Islet precursor cell (in vitro differentiated cells): ENCODE measurements at places on chromosomes 5 and 9.

- DNase-seq, result peak; percentile 69
These were observed 202.6 kb downstream of the NR3C1 start for GRCh38 chr5:143200781-143201398.

GRCh38 chr5:158068964-158069363, 210.0 kb upstream of the CLINT1 start:
- no peak for DNase-seq

GRCh38 chr9:123112015-123112975, 78.8 kb downstream of the GPR21 start:
- DNase-seq, result peak; percentile 68

- DNase-seq, result no peak
These were observed 163.2 kb upstream of the ADAMTS16 start for GRCh38 chr5:4976902-4977301.

GRCh38 chr5:133228316-133228715, 176.5 kb downstream of the HSPA4 start:
- no peak for DNase-seq

DNA sequence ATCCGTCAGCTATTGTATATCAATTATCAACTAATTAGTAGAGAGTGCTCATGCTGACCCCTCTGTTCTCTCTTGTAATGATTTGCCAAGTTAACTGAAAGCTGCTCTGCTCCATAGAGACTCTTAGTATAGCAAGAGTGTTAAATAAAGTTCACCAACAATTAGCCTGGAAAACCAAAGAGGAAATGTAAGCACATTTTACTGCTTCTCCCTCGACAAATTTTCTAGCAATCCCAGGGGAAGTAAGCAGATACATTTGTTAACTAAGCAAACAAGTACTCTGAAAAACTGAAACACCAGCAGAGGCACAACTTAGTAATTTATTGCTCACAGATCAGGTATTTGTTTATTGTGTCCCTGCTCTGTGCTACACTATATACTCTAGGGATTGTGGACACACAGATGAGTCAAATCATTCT, 162.2 kb downstream of the GLIS3 start:
- no peak for DNase-seq

DNA sequence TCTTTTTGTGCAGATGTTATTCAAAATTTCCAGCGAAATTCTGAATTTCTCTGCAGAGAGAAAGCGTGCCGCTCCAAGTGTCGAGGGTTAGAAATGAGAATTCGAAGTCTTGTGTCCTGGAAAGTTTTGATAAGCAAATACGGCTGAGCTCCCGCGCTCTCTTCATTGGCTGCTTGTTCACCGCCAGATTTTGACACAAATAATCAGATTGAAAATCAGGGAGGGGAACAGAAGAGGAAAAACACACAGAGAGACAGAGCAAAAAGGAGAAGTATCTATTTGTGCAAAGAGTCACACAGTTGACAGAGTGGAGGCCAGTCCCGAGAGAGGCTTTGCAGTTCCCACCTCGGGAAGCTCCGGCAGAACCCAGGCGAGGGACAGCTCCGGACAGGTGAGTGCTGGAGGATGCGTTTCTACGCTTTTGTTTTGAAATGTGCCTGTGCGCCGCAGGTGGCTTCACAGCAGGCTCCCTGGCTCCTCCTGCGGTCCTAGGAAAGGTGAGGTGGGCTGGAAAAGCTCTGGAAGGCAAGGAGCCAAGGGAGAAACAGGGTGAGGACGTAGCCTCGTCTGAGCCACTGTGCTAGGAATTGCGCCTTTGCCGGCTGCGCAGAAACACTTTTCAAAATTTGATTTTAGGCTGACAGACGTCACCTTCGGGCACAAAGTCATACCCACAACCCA, at the start of gene GFI1B:
GFI1B (plus strand) TSS at position 244 of the 681 bp plus-strand sequence. CDS start 7,985 bp downstream, outside the sequence.
- no peak for DNase-seq

DNA sequence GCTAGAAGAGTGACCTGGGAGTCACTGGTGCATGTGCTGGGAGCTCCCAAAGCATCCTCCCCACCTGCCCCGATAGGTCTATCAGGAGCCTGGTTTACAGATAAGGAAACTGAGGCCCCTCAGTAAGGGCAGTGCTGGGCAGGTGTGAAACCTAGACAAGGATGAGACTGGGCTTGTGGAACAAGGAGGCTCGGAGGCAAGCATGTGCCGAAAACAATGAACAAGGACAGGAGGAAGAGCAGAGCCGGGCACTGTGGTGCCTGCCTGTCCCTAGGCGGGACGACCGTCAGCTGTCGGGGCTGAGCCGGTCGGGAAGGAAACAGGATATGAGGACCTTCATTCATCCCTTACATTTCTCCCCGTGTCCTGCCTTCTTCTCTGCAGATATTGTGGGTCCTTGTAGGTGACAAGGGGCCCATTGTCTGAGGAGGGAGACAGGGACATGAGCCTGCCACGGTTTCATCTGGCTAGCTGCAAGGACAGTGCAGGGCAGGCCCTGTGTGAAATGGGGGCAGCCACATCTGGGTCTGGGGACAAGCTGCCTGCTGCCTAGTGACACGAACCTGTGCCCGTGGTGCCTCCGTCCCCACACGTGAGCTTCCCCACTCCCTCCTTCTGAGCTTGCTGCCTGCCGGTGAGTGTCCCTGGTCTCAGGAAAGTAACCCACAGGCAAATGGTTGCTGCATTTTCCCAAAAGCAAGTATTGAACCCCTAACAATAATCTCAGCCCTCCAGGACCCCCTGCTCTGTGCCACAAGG, 18.6 kb downstream of the FGD3 start:
- DNase-seq, result no peak
